ENCODE measurements at places on chromosomes 16 and 17.

DNA sequence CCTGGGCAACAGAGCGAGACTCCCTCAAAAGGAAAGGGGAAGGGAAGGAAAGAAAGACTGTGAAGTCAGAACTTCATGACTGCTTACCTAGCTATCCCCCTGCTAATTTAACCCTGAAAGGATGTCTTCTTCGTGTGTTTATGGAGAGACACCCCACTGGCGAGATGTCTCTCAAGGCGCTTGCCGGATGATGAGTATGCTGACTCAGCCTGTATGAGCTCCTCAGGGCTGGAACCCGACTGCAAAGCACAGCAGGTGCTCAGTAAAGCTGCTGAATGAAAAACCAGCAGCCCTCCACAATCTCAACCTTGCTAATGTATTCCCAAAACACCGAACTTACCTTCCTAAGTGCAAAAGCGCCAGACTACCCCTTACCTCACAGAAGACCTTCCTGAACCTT lies 2.3 kb downstream of the ANKFY1 start:
- H3K36me3 ChIP-seq = peaks cover 8% of the 10 kb centered on the region
- H3K4me3 ChIP-seq = peak overlapping the region; percentile 88
- H3K27ac ChIP-seq = no peak overlapping the region
- peaks cover 45% of the 10 kb centered on the region for H3K4me1 ChIP-seq

DNA sequence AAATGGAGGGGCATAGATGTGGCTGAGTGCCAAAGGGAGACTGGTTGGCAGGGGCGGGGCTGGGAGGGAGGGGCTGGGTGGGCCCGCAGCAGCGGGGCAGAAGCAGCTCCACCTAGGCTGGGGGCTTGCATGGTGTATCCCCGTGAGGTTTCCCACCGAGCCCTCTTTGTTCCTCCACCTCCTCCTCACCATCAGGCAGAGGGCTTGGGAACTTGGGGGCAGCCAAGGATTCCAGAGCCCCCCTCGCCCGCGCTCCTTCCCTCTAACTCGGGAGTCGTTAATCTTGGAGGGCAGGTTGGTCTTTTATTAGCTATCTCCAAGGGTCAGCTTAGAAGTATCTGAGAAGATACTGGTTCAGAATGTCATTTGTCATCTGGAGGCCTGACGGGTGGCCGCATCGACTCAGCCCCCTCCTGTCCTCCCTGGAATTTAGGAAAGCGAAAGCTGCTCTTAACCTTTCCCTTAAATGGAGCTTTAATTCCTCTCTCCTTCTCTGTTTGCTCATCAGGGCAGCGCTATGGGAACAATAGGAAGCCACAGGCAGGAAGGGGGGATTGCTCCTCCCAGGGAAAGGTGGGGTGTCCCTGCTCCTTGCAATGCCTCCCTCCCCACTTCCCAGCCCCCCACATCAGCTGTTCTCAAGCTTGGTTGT lies 274.3 kb upstream of the XYLT1 start:
- H3K4me1 ChIP-seq = no peaks in the 10 kb centered on the region
- no peak overlapping the region for H3K27ac ChIP-seq
- no peaks in the 10 kb centered on the region for H3K27me3 ChIP-seq
- H3K4me3 ChIP-seq = no peak overlapping the region
- H3K36me3 ChIP-seq = no peaks in the 10 kb centered on the region
- DNase-seq = no peak

DNA sequence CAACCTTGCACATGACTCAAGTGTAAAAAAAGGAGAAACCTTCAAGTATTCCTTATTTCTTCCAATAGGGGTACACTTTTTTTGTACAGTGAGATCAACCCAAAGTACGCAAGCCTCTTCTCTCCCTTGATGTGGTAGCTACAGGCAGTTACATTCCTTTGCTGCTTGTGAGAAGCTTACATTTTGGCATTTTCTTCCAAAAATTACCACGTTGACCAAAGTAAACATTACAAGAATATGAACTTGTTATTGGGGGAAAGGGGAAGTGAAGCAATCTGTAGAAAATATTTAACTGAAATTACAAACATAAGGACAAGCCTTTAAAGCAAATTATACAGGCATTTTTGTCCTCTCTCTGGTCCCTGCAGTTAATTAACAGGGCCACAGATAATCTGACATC lies 97.0 kb upstream of the TOB1 start:
- peaks cover 17% of the 10 kb centered on the region for H3K36me3 ChIP-seq
- H3K27ac ChIP-seq = no peak overlapping the region
- H3K4me3 ChIP-seq = no peak overlapping the region
- H3K27me3 ChIP-seq = no peaks in the 10 kb centered on the region
- DNase-seq = no peak

DNA sequence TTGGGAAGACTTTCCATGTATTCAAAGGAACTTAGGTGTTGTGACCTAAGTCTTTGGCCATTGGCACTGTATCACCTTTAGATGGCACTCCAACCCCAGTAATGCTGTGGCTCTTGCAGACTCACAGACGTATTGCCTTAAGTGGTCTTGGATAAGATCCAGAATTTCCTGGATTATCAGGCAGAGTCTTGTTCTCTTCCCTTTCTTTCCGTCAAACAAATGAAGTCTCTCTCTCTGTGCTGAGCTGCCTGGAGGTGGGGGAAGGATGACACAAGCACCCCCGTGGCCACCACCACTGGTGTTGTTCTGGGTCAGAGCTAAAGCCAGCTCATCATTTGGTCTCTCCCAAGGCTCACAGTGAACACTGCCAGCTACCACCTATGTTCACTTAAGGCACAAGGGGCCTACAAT lies 789.9 kb upstream of the KIF2B start:
- H3K4me3 ChIP-seq = no peak overlapping the region
- no peak for DNase-seq
- no peaks in the 10 kb centered on the region for H3K4me1 ChIP-seq
- no peaks in the 10 kb centered on the region for H3K27me3 ChIP-seq

GRCh38 chr16:30184096-30184890 lies 891 bp downstream of the CORO1A start:
- DNase-seq = peak; percentile 93
- H3K27ac ChIP-seq = peak overlapping the region; percentile 90
- H3K27me3 ChIP-seq = no peaks in the 10 kb centered on the region
- peak overlapping the region; percentile 99 for H3K4me3 ChIP-seq
- H3K36me3 ChIP-seq = no peaks in the 10 kb centered on the region

- peak overlapping the region; percentile 6 for H3K4me3 ChIP-seq
- peak overlapping the region; percentile 90 for H3K27ac ChIP-seq
- DNase-seq = no peak
- H3K4me1 ChIP-seq = peaks cover 37% of the 10 kb centered on the region
- H3K27me3 ChIP-seq = no peaks in the 10 kb centered on the region
Observed at GRCh38 chr16:11799509-11800381, 2.7 kb upstream of the ZC3H7A start.

DNA sequence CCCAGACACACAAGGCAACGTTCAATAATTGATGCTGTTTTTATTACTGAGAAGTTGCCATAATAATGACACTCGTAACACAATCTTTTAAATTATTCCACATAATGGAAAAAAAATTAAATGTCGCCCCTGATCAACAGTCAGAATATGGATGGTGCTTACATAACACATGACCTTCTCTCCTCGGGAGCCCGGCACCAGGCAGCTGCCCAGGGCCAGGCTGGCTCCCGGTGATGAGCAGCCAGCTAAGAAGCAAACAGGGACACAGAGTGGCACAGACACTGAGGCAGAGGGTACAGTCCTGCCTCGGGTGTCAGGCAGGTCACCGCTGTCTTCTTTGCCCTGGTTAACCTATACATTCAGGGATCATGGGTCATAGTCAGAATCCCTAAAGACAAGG lies 137.9 kb downstream of the SLC39A11 start:
- peaks cover 6% of the 10 kb centered on the region for H3K4me1 ChIP-seq
- H3K4me3 ChIP-seq = no peak overlapping the region
- DNase-seq = no peak

- H3K27me3 ChIP-seq = peaks cover 4% of the 10 kb centered on the region
- H3K4me3 ChIP-seq = no peak overlapping the region
- H3K4me1 ChIP-seq = peaks cover 5% of the 10 kb centered on the region
- H3K36me3 ChIP-seq = no peaks in the 10 kb centered on the region
- no peak overlapping the region for H3K27ac ChIP-seq
- DNase-seq = no peak
Observed at GRCh38 chr16:1525871-1526607, 7.4 kb upstream of the TMEM204 start.

- no peak for DNase-seq
- H3K27me3 ChIP-seq = no peaks in the 10 kb centered on the region
- H3K4me3 ChIP-seq = no peak overlapping the region
- peaks cover 10% of the 10 kb centered on the region for H3K36me3 ChIP-seq
Observed at GRCh38 chr17:72900654-72900971, 191.9 kb downstream of the SLC39A11 start.

- H3K4me3 ChIP-seq = no peak overlapping the region
- no peak for DNase-seq
- H3K4me1 ChIP-seq = no peaks in the 10 kb centered on the region
- H3K27ac ChIP-seq = no peak overlapping the region
Observed at GRCh38 chr17:52297230-52298010, 138.9 kb upstream of the CA10 start.

DNA sequence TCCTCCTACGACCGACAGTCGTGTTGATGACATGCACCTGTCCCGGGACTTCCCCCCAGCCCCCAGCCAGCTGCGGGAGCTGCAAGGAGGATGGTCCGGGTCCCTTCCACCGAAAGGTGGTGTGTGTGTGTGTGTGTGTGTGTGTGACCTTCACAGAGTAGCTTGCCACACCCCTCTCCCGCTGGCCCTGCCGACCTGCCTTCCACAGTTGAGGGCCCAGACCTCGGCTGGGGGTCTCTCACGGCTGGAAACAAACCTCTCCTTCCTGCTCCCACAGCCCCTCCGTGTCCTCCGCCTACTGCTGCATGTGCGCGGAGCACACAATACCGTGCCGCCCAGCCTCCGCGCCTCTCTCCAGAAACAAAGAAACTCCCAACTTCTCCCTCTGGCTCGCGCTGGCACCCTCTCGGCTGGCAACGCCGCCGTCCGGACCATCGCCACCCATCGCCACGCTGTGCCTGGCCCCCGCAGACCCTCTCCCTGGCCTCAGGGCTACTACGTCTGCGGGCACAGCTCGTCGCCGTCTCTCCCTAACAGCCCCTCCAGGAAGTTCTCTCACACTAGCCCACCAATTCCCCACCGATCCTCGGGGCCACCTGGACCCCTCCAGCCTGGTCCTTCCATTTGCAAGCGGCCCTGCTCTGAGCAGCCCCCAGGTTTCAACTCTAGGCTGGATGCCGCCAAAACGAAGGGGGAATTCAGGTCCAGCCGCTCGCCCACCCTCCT lies 81.2 kb downstream of the TIMM22 start:
- H3K4me1 ChIP-seq = no peaks in the 10 kb centered on the region
- H3K27ac ChIP-seq = peak overlapping the region; percentile 60
- H3K4me3 ChIP-seq = no peak overlapping the region
- no peaks in the 10 kb centered on the region for H3K36me3 ChIP-seq
- H3K27me3 ChIP-seq = no peaks in the 10 kb centered on the region

GRCh38 chr16:88535191-88535856 lies 34.9 kb upstream of the ZC3H18 start:
- H3K4me3 ChIP-seq = peak overlapping the region; percentile 80
- H3K4me1 ChIP-seq = peaks cover 15% of the 10 kb centered on the region
- DNase-seq = no peak

GRCh38 chr16:76293980-76294379 lies 16.8 kb downstream of the CNTNAP4 start:
- H3K4me3 ChIP-seq = no peak overlapping the region
- H3K27me3 ChIP-seq = no peaks in the 10 kb centered on the region
- H3K36me3 ChIP-seq = no peaks in the 10 kb centered on the region
- no peak for DNase-seq
- no peak overlapping the region for H3K27ac ChIP-seq

DNA sequence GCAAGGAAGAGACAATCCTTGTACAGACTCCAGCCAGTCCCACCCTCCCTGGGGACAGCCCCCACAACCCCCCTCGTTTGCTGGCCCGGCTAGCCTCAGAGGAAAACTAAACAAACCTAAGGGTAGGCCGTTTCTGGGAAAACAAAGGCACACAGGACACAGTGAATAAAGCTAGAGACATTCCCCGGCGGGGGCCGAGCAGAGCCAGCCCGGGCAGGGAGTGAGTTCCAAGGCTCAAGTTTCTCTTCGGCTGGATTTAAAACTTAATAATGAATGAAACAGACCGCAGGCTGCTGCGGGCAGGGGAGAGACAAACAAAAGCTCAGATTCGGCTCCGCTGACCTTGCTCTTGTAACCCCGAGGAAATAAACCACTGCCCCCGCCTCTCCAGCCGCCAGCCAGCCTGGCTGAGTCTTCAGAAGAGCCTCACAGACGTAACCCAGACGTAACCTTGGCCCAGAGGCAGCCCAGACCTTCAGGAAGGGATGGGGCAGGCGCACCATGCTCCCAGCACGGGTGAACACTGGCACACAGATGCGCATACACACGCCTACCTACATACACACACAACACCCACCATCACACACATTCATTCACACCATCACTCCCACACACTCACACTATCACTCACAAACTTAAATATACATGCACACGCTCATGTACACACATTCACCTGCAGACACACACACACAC lies 216.0 kb downstream of the ZNF423 start:
- peaks cover 5% of the 10 kb centered on the region for H3K27me3 ChIP-seq
- DNase-seq = no peak
- H3K27ac ChIP-seq = no peak overlapping the region
- H3K36me3 ChIP-seq = no peaks in the 10 kb centered on the region
- H3K4me3 ChIP-seq = no peak overlapping the region

- no peak for DNase-seq
- peak overlapping the region; percentile 33 for H3K27ac ChIP-seq
- H3K4me1 ChIP-seq = peaks cover 69% of the 10 kb centered on the region
- H3K4me3 ChIP-seq = no peak overlapping the region
Observed at GRCh38 chr16:12027558-12028287, 51.2 kb downstream of the SNX29 start.

GRCh38 chr17:58371300-58371950 lies 19.4 kb upstream of the SUPT4H1 start:
- H3K4me1 ChIP-seq = peaks cover 37% of the 10 kb centered on the region
- no peaks in the 10 kb centered on the region for H3K36me3 ChIP-seq
- H3K4me3 ChIP-seq = no peak overlapping the region

DNA sequence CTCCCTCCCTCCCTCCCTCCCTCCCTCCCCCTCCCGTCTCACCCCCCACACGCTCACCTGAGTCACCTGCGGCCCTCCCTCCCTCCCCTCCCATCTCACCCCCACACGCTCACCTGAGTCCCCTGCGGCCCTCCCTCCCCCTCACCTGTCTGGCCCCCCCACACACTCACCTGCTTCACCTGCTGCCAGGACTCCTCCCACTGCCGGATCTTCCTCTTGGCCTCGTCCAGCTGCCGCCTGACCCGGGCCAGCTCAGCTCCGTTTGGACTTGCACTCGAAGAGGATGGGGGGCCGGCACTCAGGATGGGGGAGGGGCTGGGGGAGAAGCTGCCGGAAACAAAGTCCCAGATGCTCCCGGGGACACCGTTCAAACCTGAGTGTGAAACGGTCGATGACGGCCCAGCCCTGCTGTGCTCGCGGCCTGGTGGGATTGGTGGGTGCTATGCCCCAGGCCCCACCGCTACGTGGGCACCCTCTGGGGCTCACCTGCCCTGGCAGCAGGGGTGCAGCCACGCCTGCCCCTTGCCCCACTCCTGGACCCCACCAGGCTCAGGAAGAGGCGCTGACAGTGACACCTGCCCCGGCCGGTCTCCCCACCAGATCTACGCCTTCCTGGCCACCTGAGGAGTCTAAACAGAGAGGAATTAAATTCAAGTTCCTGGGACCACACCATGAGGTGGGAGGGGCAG lies 15.9 kb downstream of the GNPTG start:
- peaks cover 4% of the 10 kb centered on the region for H3K4me1 ChIP-seq
- H3K27ac ChIP-seq = no peak overlapping the region

GRCh38 chr17:45770632-45771270 lies 13.4 kb upstream of the CRHR1 start:
- DNase-seq = no peak
- no peak overlapping the region for H3K27ac ChIP-seq
- peaks cover 38% of the 10 kb centered on the region for H3K27me3 ChIP-seq

- H3K4me3 ChIP-seq = no peak overlapping the region
- H3K27ac ChIP-seq = no peak overlapping the region
- no peak for DNase-seq
- peaks cover 7% of the 10 kb centered on the region for H3K27me3 ChIP-seq
Observed at GRCh38 chr17:76670020-76670717, 26.6 kb upstream of the ST6GALNAC1 start.

Data from naive B cell (primary cell).